ENCODE measurements at places on chromosomes 4 and X.

DNA sequence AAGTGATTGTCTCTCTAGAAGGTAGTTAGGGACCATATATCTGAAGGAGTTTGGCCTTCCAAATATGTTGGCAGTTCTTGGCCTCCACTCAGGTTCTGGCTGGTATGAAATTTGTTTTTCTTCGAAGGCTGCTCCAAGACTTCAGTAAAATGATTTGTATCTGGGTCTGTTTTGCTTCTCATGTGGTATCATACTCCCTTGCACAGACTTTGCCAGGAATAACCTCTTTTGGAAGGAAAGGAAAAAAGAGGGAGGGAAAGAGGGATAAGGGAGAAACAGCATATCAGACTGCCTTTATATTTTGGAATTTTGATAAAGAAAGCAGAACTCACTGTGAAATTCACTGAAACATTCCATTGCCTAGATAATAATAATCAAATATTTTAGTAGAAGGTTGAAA is 242.1 kb upstream of the HHIP start:
- DNase-seq, result no peak

GRCh38 chr4:13694256-13694655 is 66.7 kb upstream of the BOD1L1 start:
- DNase-seq, result no peak

DNA sequence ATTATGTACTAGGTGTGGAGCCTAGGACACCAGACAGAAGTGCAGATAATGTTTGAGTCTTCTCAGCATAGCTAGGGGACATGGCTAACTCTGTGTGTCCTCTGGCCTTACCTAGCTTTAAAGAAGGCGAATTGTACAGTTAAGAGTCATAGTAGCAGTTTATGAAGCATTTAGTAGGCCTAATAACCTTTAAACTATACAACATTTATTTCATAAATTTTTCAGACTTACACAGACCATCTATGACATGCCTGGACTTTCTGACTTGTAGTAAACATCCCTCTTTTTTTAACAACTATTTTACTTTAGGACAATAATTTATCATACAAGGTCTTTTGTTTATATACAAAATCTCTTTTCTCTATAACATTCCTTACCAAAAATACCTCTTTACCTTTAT is 37.4 kb downstream of the ETNPPL start:
- DNase-seq, result no peak

DNA sequence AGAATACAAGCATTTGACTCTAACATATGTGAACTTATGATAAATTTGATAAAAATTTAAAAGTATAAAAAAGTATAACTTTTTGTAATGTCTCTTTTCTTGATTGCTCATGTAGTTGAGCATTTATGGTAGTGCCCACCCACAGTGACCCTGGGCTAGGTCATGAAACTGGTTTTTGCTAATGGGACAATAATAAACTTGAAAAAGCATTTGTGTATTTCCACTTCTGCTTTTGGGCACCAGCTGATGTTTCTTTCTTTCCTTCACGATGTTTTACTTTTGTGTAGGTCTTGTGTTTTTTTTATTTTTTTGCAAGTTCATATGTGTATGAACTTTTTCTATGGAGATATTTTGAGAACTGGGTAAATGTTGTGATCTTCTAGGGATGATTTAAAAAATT is 313.1 kb downstream of the CBLL2 start:
- DNase-seq, result no peak

DNA sequence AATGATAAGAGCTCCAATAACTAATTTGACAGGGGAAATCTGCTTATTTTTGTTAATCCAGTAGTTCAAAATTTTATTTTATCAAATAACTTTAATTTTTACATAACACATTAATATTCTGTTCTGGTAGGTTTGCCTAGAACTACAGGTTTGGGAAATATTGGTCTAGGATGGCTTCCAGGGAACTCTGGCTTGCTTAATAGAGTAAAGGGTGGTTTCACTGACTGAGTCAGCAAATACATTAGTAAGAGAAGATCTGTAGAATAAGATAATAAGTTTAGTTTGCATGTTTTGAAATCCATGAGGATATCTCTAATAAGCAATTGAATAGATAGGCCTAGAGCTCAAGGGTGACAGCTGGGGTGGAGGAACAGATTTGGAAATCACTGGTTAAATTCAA is 500.7 kb downstream of the ZNF674 start:
- no peak for DNase-seq

GRCh38 chr4:124754681-124755080 is 42.1 kb upstream of the ANKRD50 start:
- no peak for DNase-seq

DNA sequence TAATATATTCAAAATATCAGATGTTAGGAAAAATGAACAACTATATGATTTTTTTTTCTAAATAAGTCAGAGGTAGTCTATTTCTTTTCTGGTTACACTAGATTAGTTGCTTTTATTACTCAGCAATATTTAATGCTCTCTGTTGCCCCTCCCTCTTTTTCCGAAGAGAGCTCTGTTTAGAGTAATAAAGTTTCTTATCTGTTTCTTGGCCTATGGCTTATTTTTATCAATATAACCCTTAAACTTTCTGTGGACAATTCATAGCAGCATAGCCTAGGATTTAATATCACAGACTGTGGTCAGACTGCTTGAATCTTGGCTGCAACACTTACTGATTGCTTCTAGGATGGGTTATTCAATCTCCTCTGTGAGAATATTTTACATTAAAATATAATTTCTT is 2315.4 kb upstream of the AGA start:
- no peak for DNase-seq

- no peak for DNase-seq
Measured at GRCh38 chr4:126630230-126630629, 1002.5 kb upstream of the INTU start.

DNA sequence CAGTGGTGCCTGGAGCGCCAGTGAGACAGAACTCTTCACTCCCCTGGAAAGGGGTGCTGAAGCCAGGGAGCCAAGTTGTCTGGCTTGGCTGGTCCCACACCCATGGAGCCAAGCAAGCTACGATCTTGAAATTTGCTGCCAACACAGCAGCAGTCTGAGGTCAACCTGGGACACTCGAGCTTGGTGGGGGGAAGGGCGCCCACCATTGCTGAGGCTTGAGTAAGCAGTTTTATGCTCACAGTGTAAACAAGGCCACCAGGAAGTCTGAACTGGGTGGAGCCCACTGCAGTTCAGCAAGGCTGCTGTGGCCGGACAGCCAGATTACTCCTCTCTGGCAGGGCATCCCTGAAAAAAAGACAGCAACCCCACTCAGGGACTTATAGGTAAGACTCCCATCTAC is 149.5 kb downstream of the EDA2R start:
- DNase-seq, result no peak

- DNase-seq, result no peak
Measured at GRCh38 chrX:19541196-19541595, 25.9 kb upstream of the MAP3K15 start.

- peak; percentile 30 for DNase-seq
Measured at GRCh38 chrX:48492293-48492910, 16.4 kb upstream of the PORCN start.

DNA sequence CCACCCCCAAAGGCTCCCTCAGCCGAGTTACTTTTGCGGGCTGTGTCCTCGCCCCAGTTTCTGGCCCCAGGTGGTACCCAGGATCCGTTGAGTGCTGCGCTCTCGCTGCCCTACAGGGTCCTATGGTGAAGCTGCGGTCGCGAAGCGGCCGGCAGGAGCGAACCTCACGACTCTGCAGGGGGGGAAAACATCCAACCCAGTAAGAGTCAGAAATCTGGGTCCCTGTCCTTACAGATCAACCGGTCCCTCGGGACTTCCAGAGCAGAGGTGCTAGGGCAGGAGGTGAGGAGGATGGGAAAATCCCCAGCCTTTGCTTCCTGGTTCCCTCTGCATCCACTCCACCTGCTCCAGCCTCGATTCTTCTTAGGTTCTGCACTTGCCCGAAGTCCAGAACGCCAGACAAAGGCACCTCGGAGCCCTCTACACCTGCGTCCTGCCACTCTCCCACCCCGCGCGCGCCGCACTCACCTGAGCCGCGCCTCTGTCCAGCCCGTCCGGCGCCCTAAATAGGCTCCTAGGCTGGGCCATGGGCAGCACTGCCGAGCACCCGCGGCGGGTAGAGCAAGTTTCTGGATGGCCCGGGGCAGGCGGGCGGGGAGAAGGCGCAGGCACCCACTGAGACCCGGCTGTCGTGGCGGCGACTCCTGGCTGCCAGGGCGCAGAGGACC is at the start of gene HS3ST1:
Gene HS3ST1 (minus strand): TSS at position 664 of the 668 bp plus-strand sequence. CDS start 28,889 bp downstream, outside the sequence.
- DNase-seq, result peak; percentile 28

DNA sequence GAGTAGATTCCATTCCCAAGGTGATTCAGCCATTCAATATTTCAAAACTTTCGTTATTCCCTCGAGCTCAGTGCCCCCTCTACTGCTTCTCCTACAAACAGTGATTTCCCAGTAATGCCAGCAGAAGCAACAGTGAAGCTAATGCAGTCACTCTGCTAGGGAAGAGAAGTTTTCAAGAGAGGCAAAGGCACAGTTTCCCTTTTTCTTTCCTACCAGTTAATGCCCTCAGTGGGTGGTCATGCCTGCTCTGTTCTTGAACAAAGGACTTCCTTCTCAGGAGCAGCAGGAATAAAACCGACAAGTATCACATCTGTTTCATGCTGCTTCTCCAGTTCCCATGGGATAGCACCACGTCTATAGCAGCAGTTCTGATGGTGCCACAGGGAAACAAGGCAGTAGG is 317.2 kb downstream of the TENM3 start:
- peak; percentile 59 for DNase-seq

DNA sequence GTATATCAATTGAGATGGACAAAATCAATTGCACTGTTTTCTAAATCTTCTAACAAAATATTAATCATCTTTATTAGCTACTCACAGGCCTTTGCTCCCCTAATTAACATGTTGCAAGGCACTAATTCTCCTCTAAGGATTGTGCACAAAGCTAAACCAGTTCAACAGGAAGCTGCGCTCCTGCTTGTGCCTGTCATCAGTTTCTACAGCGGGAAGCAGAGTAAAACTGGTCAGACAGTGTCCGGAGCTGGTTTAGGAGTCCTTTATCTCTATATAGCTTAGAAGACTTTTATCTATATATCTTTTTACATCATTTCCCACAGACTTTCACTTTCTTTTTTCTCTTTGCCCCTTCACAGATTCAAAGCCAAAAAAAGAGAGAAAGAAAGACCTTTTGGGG is 79.1 kb downstream of the ELOVL6 start:
- DNase-seq, result peak; percentile 10

DNA sequence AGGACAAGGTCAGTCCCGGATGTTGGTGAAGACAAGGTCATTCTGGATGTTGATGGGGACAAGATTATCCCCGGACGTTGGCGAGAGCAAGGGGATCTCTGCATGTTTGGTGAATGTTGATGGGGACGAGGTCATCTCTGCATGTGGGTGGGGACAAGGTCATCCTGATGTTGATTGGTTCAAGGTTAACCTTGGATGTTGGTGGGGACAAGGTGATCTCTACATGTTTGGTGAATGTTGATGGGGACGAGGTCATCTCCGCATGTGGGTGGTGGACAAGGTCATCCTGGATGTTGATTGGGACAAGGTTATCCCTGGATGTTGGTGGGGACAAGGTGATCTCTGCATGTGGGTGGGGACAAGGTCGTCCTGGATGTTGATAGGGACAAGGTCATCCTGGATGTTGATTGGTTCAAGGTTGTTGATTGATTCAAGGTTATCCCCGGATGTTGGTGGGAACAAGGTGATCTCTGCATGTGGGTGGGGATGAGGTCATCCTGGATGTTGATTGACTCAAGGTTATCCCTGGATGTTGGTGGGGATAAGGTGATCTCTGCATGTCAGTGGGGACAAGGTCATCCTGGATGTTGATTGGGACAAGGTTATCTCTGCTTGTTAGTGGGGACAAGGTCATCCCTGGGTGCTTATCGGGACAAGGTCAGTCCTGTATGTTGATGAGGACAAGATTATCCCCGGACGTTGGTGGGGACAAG is 28.8 kb upstream of the PLCXD1 start:
- no peak for DNase-seq

DNA sequence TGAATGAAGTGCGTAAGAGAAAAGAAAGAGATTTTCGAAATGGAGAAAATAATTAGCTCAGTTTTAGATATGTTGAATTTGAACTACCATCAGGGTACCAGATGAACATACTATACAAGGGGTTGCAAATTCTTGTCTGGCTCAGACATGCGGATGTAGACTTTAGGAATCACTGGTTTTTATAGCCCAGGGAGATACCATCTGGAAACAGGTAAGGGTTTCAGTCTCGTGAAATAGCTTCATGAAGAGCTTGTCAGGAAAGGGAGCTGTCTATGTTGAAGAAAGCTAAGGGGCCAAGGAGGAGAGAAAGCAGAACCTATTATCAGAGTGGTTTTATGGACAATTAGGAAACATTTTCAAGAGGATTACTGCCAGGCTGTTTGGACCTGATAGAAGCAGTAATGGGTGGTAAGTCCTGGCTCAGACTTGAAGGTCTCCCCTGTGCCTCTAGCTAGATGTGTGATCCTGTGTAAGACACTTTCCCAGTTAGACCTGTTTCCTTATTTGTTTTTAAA is 6.7 kb downstream of the RAB9A start:
- DNase-seq, result no peak

GRCh38 chrX:12956704-12957534 is 18.0 kb upstream of the TMSB4X start:
- DNase-seq, result peak; percentile 75

- no peak for DNase-seq
Measured at GRCh38 chr4:185282968-185283367, 73.6 kb downstream of the SNX25 start.

DNA sequence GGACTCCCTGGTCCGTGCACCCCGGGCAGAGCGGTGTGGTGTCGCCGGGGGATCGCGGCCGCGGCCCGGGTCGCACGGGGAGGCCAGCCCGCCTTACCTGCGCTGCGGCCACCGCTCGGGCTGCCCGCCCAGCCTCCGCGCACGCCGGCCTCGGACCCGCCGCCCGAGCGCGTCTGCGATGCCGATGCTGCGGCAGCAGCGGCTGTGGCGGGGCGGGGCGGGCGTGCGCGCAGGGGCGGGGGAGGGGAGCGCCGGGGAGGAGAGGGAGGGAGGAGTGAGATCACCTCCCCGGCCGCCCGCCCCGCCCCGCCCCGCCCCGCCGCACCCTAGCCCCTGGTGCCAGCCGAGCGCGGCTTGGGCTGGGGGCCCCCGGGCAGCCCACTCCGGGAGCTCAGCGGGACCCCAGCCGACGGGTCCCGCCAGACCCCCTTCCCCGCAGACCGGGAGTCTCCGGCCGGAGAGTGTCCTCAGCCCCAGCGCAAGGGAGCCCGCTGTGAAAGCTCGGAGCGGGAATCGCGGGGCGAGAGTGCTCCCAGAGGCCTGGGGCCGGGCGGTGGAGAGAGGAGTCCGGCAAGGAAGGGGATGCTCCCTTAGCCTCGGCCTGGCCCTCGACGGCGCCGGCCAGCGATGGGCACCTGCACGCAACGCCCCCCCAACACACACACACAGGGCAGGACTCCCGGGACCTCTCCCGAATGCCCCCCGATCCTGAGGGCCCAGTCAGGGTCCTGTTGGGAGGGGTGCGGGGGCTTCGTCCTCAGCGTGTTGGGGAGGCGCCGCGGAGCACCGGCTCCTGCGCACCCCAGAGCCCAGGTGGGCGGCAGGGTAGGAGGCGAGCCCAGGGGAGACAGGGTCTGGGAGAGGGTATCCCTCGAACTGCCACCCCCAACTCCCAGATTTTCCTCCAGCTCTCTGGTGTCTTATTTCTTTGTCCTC is at the start of gene L1CAM:
Gene L1CAM (minus strand): TSS at position 206 of the 936 bp plus-strand sequence. CDS start 10,337 bp downstream, outside the sequence.
- no peak for DNase-seq

- DNase-seq, result no peak
Measured at GRCh38 chr4:10808591-10808990, 124.0 kb upstream of the CLNK start.
